ENCODE measurements at places on chromosomes 13 and 19.
A peak's percentile ranks its signal among the peaks of the same experiment; 100 is the strongest.

DNA sequence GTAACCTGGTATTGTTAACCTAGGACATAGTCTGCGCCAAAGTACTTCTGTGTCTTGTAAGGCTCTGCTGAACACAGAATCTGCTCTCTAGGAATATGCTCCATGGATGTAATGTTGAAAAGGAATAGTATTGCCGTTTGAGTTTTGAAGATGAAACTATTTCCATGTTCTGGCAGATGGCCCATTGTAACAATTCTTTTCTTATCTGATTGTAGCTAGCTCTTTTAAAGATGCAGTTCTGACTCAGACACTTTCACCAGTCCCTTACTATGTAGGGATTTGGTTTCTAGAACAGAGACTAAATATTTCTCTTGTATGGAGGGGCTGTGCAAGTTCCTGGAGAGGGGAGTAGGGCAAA is 185.6 kb downstream of the MTUS2 start:
- DNase-seq = no peak

DNA sequence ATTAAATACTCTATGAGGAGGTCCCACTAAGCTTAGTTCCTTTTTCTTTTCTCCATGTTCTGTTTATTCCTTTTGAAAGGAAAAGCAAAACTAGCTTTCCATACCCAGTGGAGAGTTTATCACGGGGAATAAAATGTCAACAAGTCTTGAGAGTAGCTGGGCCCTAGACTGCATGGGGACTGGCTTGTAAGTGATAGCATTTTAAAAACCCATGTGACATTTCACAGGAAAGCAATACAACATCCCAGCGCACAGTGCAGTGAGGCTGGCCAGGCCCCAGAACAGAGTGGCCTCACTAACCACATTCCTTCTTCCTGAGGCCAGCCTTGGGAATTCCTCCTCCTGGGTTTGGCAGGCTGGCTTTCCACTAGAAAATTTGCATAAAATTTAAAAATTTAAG is 149.8 kb downstream of the DLEU7 start:
- no peak for DNase-seq

DNA sequence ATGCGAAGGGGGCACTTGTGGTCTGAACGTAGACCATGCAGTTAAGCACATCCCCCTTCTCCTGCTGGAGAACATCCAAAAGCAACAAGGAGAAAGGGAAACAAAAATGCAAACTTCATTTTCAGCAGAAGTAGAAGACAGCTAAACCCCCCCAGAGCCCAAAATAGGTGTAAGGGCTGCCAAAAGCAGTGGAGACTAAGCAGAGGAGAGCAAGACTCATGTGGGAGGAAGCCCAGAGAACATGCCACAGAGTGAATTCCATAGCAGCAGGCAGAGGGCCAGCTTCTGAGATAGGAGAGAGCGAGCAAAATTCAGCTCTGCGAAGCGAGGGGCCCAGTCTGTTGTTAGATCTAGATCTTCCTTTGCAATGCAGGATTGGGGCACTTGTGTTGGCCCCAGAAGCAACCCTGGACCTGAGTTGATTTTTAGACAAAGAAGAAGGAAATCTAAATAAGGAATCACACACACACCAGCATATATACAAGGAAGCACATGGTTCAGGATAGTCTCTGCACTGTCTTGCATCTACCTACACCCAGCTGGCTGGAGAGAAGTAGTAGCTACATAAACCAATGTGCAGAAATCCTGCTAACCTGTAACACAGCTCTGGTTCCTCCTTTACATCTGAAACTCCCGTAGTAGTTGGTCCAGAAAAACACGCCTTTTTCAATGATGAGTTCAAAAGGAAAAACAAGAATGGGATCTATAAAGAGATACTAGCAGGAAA is 199.6 kb downstream of the SPRY2 start:
- DNase-seq = peak; percentile 22

GRCh38 chr19:406971-407510 is 1.9 kb downstream of the C2CD4C start:
- DNase-seq = no peak

DNA sequence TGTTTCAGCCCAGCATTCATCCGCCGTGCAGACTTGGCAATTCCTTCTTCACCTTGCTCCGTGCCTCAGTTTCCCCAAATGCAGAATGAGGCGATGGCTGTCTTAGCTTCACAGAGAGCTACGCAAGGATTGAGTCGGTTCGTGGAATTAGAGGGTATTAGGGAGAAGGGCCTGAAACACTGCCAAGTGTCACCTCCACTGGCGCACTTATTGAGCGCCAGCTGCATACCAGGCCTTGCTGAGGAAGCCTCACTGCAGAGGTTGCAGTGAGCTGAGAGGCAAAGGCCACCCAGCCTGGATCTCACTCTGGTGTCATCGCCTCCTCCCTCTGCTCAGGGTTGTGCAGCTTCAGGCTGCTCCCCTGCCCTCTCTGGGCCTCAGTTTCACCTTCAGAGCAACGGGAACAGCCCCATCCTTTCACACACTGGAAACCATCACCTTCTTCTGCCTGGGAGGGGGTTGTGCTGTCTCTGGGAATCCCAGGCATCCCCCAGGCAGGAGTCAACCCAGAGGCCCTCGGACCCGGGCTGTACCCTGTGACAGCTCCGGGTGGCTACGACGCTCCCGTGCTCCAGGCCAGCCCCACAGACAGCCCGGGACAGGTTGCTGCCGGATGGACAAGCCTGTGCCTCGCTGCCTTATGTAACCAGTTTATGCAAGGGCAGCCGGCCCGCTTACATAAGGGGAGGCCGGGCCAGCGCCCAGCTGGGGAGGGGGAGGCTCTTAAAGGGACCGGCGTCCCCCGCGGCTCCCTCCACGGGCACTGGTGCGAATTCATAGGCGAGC is 31.9 kb downstream of the NFIC start:
- DNase-seq = no peak

- no peak for DNase-seq
Measured at GRCh38 chr13:28488376-28489005, 6.4 kb downstream of the FLT1 start.

- peak; percentile 10 for DNase-seq
Measured at GRCh38 chr13:75368167-75368566, 113.8 kb downstream of the TBC1D4 start.

DNA sequence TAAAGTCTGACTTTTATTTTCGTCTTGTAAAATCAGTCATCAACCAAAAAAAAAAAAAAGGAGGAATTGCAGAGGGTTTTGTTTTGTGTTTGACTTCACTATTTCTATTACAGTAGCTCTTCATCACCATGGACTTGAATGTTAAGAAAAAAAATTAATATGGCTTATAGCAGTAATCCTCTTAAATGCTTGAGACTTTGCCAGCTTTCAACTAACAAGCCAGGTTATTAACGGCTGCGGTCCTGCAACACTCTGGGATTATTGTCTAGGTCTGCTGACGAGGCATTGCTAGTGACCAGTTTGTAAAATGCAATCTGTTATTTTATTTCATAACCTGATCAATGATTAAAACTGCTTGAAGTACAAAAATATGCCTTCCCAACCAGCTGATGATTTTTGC is 647.2 kb upstream of the KLHL1 start:
- DNase-seq = no peak

DNA sequence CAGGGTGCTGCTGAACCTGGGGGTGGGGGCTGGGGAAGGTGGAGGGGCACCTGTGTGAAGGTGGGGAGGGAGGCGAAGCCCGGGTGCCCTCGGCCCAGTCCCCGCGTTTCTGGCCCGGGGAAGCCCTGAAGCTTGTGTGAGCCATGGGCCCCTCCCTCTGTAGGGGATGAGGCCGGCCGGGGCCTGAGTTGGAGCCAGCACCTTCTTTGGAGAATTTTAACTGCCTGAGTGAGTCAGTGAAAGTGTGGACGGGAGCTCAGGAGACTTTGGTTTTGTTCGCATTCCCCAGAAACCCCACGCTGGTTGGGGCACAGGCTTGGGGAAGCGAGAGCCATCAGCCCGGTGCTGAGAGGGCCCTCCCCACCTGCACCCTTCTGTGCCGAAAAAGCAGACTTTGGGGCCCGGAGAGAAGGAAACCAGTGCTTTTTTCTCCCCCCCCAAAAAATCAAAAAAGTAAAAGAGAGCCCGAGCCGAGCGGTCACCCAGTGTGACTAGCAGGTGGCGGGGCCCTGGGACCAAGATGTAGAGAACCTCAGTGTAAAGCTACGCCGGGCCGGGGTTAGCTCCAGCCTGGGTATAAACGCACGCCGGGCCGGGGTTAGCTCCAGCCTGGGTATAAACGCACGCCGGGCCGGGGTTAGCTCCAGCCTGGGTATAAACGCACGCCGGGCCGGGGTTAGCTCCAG is 45.1 kb downstream of the TMEM255B start:
- DNase-seq = no peak

DNA sequence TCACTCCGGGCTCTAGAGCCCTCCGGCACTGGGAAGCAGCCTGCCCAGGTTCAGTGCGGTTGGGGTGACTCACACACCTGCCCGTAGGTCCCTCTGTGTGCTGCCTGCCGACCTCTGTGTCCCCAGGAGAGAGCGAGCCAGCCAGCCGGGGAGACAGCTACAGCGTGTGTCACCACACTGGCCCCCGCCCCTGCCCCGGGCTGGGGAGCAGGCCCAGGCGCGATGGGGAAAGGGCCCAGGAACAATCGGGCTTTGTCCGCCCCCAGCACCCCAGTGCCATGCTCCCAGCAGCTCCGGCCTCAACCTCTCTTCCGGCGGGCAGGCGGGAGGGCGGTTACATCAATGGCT is at the start of gene KLK6:
Gene KLK6, minus strand, starts transcription at position 179 of the 348 bp plus-strand sequence. CDS start 1,487 bp downstream, outside the sequence.
- DNase-seq = no peak

DNA sequence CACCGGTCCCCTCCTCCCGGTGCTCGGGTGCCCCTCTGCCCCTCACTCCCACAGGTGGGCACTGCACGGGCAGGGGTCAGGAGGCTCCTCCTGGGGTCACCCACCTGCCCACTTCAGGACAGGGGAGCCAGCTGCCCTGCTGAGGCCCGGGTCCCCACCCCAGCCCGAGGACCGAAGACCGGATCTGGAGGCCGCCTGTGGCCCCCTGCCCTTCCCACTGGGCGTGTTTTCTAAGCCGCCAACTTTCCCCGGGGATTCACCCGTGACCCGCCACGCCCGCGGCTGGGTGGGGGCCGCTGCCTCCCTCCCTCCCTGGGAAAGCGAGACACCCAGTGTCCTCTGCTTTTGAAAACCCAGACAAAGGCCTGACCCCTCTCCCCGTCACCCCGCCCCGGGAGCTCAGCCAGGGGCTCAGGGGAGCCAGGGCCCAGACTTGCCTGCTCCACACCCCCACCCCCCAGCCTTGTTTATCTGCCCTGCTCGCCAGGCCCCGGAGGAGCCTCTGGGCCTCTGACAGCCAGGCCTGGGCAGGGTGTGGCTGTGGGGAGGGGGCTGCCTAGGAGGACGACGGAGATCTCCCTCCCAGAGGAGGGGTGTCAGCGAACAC is 1.3 kb downstream of the PALM start:
- no peak for DNase-seq

DNA sequence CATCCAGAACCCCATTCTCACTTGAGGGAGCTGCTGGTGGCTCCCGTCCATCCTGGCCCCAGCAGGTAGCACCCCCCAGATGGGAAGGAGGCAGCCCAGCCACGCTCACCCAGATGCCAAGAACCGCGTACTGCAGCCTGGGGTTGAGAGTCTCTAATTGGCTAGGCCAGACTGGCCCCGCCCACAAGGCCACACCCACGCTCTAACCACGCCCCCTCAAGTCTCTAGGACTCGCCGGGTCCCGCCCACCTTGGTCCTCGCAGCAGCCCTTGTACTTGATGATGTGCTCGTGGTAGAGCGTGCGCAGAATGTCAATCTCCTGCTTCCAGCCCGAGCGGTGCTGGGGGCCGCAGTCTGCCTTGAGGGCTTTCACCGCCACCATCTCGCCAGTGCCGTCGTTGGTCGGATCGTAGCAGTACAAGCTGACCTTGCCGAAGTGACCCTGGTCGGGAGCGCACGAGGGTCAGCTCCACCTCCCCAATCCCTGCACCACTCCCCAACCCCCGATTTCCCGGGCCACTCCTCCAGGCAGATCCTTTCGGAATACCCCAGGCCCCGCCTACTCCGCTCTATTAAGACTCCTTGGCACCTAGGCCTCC is 14.5 kb upstream of the ICAM3 start:
- peak; percentile 69 for DNase-seq

- DNase-seq = no peak
Measured at GRCh38 chr13:107427536-107427935, 787.8 kb downstream of the LIG4 start.

- DNase-seq = no peak
Measured at GRCh38 chr19:11507370-11508078, 1.9 kb upstream of the ZNF653 start.

- DNase-seq = no peak
Measured at GRCh38 chr19:18220632-18221275, 5.5 kb downstream of the PDE4C start.

GRCh38 chr19:55308281-55308680 is 16.9 kb downstream of the TMEM150B start:
- DNase-seq = no peak

- DNase-seq = peak; percentile 27
Measured at GRCh38 chr19:55519451-55520311, 17.3 kb downstream of the SBK2 start.

DNA sequence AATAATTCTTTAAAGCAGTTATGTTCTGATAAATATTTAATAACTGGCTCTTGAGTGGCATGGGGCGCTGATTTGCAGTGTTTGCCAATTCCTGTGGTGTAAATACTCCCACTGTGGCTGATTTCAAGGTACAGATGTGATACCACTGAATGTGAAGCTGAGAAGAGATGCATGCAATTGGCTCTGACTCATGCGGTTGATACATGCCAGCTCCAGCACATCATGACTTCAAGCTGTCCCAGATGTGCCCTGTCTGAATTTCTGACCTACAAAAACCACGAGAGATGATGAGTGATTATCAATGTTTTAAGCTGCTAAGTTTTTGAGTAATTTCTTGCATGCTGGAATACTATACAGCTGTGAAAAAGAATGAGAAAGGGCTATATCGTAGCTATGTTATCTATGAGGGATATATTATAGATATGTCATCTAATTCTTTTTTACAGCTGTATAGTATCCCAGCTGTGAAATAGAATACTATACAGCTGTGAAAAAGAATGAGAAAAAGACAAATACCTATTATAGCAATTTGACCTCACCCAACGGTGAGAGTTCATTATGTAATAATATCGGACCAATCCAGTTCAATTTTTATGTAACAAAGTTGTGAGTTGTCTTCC is 7.6 kb upstream of the ACSBG2 start:
- DNase-seq = no peak

DNA sequence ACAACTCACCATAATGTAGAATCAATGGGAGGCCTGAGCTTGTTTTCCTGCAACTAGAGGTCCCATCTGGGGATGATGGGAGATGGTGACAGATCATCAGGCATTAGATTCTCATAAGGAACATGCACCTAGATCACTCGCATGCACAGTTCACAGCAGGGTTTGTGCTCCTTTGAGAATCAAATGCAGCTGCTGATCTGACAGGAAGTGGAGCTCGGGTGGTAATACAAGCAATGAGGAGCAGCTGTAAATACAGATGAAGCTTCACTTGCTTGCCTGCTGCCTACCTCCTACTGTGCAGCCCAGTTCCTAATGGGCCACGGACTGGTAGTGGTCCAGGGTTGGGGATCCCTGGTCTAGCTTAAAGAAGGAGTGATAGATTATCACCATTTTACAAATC is 33.0 kb downstream of the KPNA3 start:
- DNase-seq = peak; percentile 28
